ENCODE measurements at places on chromosomes 6 and 20.

DNA sequence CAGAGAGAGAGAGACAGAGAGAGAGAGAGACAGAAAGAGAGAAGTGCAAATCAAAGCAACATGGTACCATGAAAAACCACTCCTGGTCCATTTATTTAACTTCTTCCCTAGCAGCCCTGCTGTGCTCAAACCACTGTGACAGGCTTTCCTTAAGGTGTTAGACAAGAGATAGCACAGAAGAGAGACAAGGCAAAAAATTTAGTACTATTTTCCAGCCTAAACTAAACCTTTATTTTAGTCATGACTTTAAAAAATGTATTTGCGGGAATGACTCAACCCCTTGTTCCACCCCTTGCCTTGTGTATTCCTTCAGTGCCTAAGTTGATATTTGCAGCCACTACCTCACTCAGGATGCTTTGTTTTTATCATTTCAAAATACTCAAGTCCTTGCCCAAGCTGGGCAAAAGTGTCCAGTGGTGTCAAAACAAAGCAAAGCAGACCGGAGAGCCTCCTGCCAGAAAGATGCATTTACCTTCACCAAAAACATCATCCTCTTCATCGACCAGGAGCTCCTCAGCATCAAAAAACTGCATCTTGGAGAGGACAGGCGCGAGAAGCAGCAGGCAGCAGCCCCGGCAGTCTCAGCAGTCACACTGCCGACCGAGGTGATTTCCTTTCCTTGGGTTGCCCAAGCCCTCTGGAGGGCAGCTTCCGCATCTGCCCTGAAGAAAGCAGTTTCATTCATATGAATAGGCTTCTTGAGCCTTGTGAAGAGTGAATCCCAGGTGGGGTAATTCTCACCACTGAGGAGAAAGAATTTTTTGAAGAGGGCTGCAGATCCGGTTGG lies at the start of gene RIPOR2:
Gene RIPOR2 (minus strand): TSS at position 595 of the 787 bp plus-strand sequence. CDS start 62 bp downstream, at position 533.
- DNase-seq, result no peak

DNA sequence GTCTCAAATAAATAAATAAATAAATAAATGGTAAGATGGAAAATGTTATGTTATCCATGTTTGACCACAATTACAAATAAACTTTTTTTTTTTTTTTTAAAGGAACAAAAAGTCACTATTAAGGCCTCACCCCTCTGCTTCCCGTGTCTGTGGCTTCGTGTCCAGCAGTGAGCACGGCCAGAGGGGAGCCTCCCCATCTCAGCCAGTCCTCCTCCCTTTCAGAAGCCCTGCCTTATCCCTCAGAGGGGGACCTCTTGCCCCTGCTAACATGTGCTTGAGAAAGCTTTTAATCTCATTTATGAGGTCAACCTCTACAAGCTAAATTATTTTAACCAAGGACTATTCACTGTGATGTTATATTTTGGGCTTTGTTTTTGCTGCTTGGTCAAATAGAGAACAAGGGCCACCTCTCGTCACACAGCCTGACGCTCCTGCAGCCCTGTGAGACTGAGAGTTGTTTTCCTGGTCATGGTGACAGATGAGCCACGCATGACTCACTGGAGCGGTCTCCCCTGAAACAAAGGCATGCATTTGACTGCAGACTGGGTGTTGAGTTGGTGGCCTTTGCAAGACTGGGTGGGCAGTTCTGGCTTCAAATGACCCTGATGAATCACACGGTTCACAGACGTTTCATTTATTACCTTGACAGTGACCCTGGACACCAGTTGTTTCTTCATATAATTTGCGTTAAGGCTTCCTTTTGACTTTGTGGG lies 131.8 kb downstream of the TIAM2 start:
- DNase-seq, result no peak

DNA sequence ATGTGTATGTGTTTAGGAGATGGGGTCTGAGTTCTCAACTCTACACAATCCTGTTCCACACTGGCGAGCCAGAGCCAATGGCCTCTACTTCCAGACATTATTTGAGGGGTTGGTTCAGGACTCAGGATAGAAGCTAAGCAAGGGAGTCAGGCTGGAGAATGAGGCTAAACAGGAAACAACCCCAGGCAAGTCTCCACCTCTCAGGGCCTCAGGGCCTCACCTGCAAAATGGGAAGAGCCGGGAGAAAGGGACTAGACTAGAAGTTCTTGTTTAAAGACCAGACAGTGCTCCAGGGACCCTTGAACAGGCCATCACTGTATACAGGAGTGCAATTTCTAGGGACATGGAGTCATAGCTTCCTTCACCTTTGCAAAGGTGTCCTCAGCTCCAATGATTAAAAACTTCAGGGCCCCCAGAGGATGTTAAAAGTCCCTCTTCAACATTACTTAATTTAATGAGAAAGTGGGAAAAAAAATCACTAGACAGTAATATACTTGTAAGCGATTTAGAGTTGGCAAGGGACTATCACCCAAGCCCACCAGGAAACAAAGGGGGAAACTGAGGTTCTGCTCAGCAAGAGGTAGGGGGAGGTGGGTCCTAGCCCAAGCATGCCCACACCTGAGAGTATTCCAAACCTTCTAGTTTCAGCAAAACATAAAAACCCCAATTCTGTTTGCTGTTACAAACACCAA lies 41.7 kb downstream of the ZMYND8 start:
- no peak for DNase-seq

DNA sequence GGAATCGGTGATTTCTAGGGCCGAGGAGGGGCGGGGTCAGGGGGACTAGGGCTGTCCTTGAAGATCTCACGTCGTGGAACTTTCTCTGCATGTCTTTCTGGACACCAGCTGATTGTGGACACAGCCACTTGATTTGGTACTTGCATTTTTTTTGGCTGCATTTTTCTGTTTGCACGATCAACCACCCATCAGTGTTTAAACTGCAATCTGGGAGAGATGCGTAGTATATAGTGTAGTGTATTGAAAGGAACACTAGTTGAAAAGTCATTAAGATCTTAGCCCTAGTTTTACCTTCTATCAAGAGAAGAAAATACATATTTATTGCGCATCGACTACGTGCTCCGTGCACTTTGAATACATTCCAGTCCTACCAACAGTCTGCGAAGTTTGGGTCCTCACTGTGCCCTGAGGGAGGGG lies 657 bp downstream of the NT5DC1 start:
- DNase-seq, result no peak

- no peak for DNase-seq
These were observed 204.7 kb upstream of the EXOC2 start for GRCh38 chr6:897528-898207.

GRCh38 chr6:69398729-69399128 lies 398.1 kb downstream of the LMBRD1 start:
- DNase-seq, result no peak

DNA sequence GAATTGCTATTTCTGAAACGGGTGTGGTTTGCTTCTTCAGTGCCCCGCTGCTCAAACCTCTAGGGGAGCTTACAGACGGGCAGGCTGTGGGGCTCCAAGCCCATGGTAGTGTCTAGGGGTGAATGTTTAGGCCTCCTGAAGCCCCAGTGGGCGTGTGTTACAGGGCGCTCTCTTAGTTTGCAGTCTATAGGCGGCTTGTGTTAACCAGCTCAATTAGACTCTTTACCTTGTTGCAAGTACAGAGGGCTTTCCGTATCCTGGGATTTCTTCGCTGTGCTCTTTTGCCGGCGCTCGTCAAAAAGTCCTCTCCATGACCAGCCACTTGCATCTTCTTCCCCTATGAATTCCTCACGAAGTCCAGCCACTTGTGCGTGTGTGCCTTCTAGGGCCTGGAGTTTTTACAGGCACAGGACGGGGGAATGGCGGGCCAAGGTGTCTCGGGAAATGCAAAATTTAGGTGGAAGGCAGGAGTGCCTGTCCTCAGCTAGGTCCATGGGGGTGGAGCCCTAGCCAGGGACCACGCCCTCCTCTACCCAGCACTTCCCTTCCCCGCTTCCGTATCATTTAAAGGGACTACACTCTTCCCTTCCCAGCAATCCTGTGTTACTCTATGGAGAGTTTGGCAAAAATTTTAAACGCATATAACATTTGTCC lies 94.5 kb downstream of the HTR1B start:
- no peak for DNase-seq

DNA sequence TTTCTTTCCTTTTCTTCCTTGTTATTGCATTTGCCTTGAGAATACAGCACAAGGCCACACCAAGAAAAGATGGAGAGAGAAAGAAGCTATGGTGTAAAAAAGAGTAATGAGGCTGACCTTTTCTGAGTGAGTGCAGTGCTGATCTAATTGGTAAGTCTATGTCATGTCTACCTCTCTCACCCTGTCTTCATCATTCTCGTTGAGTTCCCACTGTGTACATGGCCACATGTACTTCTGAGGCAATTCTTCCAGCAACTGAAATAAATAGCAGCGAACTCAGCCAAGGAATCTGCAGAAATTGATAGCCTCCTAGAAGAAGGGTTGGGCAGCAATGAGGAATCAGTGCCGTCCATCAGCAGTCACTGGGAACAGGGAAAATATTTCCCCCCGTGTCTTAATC lies 367.2 kb upstream of the SPTLC3 start:
- no peak for DNase-seq

GRCh38 chr20:1952737-1953530 lies 40.9 kb downstream of the PDYN start:
- no peak for DNase-seq

DNA sequence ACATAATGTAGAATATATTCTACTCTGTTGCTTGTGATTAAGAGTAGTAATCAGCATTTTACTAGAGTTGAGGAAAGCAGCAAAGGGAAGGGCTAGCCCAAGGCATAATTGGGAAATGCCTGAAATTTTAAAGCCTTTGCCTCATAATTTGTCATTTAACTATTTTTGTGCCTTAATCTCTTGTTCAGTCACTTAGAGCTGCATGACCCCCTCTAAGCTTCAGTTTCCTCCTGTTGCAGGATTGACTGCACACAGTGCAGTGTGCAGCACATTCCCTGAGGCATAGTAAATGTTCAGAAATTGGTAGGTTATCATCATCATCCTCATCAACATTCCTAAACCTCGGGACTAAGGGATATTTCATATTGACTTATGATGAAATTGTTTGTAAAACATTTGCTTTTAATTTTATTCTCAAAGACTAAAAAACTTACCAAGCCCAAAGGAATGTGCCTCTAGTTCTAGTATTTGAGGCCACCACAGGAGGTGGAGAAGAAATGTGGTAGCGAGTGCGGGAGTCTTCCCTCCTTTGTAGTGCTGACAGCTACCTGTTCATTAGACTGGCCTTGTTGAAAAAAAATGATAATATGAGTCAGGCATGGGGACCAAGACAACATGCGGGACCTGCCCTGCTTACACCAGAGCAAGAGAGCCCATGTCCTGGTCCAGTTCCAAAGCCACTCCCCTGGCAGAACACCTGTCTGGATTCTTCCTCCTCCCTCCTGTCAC lies 14.8 kb upstream of the TENT5A start:
- no peak for DNase-seq

All from NCI-H1417 (cell line).